ENCODE measurements at places on chromosomes 7 and 10.

DNA sequence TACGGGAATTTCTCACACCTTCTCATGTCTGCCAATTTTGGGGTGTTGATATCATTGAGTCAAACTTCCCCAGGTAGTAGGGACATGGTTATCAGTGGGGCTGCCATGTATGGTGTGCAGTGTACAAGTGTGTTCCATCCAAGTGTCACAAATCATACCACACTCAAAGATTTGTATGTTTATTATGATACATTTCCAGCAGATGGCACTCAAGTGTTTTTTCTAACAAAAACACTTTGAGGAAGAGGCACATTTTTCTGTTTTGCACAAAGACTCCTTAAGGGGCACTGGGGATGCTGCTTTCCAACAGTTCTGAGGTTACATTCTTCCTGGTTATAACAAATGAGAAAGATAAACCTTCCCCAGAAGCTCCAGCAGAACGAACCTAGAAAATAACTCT lies 414.5 kb downstream of the REEP3 start:
- DNase-seq: no peak

DNA sequence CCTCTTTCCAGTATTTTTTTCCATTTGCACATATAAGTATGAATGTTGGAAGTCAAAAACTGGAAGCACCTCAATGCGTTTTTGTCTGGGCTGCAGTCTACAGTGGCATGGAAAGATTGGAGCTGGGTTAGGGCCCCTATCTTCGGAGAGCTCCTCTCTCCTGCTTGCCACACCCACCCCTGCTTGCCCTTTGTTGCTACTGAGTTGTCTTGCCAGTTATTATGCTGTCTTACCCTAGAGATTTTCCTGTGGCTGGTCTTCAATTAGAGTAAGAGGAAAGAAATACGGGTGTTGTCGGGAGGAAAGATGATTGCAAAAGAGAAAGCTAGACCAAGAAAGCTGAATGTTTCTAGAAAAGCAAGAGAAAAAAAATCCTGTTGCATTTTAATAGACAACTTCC lies 228.9 kb upstream of the CELF2 start:
- DNase-seq: peak; percentile 23

- DNase-seq: no peak
Observed at GRCh38 chr10:87868277-87868676, 4.9 kb downstream of the PTEN start.

DNA sequence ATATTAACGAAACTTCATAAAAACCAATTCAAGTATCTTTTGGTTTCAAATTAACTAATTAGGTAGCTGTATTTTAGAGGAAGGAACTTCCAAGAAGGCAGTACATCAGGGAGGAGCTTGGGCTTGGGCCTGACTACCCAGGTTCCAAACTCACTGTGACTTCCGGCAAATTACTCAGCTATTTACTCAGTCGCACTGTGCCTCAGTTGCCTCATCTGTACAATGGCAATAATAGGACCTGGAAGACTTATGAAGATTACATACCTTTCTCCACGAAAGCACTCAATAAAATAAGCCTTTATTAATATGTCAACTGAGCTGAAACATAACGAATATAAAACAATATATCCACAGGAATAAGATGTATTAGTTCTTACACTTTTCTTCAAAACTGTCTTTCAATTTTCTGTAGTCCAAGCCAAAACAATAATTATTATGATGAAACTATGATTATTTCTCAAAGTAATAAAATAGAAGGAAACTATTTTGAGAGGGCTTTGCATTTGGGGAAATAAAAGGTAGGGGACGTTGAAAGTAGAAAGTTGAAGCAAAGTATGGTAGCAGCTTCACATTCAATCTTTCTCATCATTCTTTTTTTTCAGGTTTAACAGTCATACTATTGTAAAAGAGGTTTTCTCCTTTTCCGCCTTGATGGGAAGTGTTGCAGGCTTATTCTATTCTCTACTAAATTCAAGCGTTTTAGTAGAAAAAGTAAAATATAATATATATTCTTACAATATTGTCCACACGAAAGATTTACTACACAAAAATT lies 10.5 kb upstream of the EBLN1 start:
- DNase-seq: no peak

DNA sequence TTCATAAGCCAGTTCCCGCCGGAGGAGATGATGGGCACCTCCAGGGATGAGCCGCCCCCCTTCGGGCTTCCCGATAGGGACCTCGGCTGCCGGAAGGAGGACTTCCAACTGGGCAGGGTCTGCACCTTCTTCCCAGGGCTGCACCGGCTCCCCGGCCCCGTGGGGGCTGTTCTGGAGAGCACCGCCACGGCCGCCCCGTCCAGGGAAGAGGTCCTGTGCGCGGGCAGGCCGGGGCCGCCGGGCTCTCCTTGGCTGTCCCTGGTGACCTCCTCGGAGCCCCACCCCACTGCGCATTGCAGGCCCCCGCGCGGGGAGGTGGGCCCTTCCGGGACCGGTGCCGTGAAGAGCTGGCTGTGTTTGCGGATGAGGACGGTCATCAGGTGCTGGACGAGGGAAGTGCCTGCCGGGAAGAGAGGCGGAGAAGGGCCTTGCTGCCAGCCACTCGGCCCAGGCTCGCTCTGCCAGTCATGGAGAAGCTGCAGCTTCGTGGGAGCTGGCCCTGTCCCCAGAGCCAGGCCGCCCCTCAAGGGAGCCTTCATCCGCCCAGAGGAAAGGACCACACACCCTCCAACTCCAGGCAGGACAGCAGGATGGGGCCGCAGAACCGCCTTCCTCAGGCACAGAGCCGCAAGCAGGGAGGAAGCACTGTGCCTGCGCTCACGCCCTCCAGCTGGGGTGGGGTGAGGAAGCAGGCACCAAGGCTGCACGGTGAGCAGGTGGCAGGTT lies 144.4 kb downstream of the MAPK8 start:
- DNase-seq: no peak

- no peak for DNase-seq
Observed at GRCh38 chr10:3025026-3025683, 42.2 kb upstream of the PFKP start.

GRCh38 chr7:2962865-2963264 lies 80.8 kb downstream of the CARD11 start:
- no peak for DNase-seq

GRCh38 chr10:95341716-95342130 lies 50.9 kb upstream of the PDLIM1 start:
- peak; percentile 83 for DNase-seq

- peak; percentile 98 for DNase-seq
Observed at GRCh38 chr10:33010132-33011037, 52.4 kb upstream of the ITGB1 start.

GRCh38 chr7:151059367-151060112 lies at the start of gene SLC4A2:
Gene SLC4A2, plus strand, starts transcription at chr7:151059589. Its CDS starts 2,399 bp downstream, at chr7:151061988.
- DNase-seq: peak; percentile 63

GRCh38 chr7:38244516-38244915 lies 28.9 kb downstream of the TARP start:
- DNase-seq: no peak

GRCh38 chr10:96642973-96643372 lies 56.2 kb upstream of the TM9SF3 start:
- peak; percentile 28 for DNase-seq

DNA sequence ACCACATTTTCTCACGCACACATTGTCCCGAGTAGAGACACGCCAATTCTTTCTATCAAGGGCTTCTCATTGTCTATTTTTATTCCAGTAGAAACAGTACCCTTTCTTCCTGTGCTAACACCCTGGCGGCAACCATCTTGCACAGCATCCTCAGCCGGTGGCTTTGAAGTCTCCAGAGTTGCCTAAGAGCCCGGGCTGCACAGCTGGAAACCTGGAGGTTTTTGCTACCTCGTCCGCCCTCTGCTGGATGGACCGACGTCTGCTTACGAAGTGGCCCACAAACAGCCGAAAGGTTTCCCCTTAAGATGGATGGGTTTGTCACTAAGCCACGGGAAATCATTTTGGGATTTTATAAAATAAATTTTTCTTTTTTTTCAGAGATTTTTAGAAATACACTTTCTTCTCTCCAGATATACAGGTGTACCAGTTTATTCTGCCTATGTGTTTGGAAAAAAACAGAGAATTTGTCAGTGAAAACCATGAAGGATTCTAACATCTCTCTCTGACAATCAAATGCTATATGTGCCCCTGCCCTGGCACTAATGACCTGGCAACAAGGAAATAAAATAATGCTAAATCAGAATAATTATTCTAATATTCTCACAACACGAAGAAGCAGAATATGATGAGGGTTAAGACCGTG lies 81.8 kb upstream of the FAM204A start:
- DNase-seq: peak; percentile 91

DNA sequence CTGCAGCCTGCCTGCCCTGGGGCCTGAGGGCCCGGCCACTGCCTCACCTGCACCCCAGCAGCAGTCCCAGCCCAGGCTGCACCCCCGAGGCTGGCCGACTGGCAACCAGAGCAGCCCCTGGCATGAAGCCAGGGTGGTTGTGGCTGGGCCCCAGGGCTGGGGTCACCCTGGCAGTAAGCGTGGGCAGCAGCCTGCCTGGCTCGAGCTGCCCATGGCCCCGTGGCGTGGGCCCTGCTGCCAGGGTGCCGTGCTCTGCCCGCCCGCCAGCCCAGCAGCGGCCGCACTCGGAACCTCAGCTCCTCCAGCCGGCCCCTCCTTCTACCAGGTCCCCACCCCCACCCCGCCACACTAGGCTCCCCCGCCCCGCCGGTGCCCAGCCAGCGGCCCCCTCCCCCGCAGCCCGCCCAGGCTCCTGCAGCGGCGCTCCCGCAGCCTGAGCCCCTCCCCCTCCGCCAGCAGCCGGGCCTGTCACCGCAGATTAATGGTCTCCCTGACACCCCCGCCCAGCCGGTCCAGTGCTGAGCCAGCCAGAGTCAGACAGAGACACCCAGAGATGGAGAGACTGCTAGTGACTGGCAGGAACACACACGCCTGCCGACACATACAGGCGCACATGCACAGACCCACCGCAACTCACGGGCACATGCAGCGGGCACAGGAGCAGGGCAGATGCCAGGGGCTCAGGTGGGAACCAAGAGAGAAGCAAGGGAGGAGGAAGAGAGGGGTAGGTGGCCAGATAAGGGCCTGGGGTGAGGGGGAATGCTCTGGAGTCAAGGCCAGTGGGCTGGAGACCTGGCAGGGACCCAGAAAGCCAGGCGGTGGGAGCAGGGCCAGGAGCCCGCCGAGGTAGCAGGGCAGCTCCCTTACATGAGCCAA lies 22.4 kb downstream of the KCNH2 start:
- no peak for DNase-seq

DNA sequence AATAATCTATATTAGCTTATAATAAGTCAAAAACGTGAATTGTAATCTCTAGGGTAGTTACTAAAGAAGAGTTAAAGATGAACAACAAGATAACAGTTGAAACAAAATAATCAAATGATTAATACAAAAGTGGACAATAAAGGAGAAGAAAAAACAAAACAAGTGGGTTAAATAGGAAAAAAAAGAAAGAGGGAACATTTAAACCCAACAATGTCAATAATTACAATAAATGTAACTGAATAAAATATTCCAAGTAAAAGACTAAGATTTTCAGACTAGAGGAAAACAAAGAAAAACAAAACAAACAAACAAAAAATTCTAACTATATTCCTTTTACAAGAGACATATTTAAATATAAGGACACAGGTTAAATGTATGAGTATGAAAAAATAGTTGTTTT lies 38.0 kb upstream of the ZEB1 start:
- no peak for DNase-seq

DNA sequence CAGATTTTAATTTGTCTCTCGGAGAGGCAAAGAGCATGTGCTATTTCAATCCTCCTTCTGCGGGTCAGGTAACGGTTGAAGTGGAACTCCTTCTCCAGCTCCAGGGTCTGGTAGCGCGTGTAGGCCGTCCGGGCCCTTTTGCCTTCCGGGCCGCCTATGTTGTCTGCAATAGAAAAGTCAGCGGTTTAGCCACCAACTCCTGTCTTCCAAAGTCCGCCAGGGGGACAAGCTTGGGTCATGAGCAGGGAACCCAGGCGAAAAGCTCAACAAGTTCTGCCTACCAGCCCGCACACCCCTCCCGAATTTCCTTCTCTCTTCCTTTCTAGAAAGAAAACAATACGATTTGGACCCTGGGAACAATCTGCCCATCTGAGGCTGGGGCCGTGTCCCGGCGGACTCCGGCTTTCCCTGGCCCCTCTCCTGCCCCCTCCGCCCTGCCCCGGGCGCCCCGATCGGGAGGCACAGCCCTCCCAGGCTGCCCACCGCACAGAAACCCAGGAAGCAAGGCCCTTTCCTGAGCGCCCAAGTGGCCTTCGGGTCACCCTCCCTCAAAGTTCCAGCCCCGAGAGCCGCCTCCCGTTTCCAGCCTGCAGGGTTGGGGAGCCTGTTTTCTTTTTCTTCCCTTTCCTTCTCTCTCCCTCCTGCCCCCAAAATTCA lies 1.4 kb downstream of the HOXA5 start:
- no peak for DNase-seq

DNA sequence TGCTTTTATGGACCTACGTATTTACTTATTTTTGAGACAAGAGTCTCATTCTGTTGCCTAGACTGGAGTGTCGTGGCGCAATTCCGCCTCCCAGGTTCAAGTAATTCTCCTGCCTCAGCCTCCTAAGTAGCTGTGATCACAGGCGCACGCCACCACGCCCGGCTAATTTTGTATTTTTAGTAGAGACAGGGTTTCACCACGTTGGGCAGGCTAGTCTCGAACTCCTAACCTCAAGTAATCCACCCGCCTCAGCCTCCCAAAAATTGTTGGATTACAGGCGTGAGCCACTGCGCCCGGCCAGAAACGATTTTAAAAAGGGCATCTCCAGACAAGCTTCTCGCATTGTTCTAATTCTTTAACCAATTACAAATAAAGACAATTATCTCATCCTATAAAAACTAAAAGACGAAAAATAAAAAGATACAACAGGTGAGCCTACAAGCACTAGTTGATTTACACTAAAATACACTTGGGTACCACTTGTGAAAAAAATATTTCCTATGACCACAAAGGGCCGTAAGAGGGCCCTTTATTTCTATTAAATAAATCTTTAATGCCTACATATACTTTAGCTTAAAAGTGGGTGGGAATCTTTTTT lies 2.4 kb downstream of the TRA2A start:
- no peak for DNase-seq

DNA sequence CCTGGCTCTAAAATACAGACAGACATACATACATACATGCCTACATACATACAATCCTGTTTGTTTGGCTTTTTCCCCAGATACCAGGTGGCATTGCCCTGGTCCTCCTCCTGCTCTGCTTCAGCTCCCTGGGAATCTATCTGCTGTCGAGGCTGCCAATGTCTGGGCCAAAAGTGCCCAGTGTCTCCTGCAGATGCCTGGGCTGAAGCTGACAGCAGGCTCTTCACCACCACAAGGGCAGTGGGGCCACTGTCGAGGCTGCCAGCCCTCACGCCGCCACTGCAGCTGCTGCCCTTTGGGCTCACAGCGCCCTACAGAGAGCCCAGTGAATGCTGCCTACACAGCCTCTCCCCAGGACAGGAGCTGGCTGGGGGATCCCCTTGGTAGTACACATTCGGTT lies 18.0 kb upstream of the STN1 start:
- DNase-seq: no peak

GRCh38 chr7:120996988-120997345 lies 8.5 kb downstream of the CPED1 start:
- DNase-seq: no peak

DNA sequence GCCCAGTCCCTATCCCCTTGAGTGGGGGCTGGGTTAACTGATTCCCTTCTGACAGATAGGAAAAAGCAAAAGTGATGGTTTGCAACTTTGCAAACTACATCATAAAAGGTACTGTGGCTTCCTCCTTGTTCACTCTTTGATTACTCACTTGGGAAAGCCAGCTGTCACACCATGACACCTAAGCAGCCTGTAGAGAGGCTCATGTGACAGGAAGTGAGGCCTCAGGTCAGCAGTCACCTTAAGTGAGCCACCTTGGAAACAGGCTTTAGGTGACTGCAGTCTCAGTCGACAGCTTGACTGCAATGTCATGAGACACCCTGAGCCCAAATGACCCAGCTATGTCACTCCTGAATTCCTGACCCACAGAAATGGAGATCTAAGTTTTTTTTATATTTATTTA lies 4.3 kb upstream of the CHCHD2 start:
- no peak for DNase-seq
